ENCODE measurements at places on chromosomes 16 and 17.

GRCh38 chr16:82405736-82406135 is 221.0 kb upstream of the CDH13 start:
- no peak for DNase-seq

- DNase-seq, result no peak
Observed at GRCh38 chr16:86905302-86905701, 327.0 kb downstream of the FOXL1 start.

- peak; percentile 26 for DNase-seq
Observed at GRCh38 chr16:28264656-28265055, 27.7 kb upstream of the SBK1 start.

DNA sequence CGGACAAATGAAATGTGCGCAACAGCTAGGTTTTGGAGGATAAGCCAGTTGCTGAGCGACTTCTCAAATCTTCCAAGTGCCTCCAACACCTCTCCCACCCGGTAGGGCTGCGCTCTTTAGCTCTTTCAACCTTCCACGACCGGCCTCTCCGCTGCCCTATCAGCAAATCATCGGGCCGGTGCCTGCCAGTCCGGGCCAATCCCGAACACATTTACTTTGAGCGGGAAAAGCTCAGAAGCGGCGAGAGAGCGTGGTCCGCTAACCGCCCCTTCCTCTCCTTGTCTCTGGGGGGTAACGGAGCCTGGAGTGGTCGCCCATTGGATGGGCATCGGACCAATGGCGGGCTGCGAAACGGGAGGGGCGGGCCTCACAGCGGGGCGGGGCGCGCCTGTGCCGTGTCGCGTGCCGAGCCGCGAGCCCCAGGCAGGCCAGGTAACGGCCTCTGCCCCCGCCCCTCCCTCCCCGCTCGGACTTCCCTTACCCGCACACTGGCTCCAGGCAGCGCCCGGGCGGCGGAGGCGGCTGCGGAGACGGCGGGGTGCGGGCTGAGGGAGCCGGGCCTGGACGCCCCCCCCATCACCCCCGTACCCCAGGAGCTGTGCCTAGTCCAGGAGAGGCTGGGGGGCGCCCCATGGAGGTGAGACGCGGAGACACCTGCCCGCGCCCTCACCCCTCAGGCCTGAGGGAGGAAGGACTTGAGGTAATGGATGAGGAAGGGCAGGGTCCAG is at the start of gene MEIOC:
Gene MEIOC (plus strand): TSS at position 486 of the 728 bp plus-strand sequence. CDS start 146 bp downstream, at position 632.
- DNase-seq, result peak; percentile 57

DNA sequence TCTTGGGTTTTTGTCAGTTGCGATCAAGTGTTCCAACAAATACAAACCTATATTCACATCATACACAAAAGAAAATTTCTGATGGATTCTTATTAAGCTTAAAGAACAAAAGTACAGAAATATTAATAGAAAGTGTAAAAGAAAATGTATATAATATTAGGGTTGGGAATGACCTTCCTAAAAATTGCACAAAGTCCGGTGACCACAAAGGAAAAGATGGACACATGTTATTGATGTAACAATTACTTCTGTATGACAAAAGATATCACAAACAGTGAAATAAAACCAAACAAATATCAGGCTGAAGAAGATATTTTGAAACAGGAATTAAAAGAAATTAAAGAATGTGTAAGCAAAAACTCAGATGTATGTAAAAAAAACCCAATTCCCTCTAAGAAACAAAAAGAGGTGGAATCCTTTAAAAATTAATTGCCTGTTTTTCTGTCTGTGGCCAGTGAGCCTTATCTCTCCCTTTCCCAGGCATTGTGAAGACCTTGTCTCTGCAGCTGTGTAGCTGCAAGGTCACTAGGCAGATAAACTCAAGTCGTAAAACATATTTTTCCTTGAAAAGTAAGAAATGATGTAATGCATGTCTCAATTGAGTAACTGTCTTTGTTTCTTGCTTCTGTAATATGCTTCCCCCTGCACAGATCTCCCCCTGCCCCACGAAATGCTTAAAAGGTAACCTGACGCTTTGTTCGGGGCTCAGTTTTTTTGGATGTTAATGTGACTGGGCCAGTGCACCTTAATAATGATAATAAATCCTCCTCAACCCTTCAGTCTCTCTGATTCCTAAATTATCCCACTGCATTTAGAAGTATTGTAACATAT is 2.8 kb downstream of the ST6GALNAC1 start:
- no peak for DNase-seq

DNA sequence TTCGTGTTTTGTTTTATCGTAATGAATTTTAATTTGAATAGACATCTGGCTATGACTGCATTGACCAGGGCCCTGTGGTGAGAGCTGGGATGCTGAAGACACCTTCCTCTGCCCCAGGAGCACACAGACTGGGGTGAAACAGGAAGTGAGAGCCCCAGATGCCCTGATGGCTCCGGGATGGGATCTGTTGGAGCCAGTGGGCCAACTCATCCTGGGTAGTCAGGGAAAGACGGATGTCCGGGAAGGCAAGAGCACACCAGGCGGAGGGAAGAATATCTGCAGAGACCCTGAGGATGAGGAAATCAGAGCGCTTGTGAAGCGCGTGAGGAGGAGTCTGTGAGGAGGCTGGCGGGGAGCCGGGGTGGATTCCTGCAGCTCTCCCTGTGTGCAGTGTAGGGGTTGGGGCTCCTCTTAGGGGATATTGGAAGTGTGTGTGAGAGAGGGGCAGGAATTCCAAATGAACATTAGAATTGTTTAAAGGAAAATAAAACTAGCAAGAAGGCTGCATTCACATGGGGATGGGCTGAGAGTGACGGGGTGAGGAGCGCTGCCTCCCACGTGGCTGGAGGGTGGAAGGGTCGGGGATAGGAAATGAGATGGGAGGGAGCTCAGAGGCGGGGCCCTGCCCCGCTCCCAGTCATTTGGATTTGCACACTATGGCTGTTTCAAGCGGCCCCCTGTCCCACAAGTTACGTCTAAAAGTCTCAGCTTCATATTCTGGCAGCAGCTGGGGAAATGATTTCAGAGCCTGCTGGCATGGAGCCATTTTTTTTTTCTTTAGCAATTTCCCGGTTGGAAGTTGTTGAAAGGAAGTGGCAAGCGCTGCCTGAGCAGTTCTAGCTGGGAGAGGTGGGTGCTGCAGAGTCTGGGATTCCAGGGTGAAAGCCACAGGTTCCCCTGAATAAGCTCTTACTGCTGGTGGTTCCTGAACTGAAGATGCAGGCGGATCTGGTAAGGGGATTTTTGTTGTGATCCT is 71.2 kb upstream of the LGALS9 start:
- DNase-seq, result no peak

DNA sequence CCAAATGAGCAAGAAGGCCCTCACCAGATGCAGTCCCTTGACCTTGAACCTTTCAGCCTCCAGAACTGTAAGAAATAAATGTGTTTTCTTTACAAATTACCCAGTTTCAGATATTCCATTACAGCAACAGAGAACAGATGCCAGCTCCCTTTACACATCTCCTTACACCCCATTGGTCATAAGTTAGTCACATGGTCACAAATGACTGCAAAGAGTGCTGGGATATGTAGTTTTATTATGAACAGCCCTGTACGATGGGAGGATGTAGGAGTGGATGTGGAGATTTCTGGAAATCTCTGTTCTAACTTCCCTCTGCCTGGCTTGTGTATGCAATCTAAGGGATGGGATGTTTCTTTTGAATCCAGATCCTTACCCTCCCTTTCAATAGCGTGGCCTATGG is 13.3 kb upstream of the RPL38 start:
- no peak for DNase-seq

- DNase-seq, result no peak
Observed at GRCh38 chr17:30279156-30279555, 12.6 kb downstream of the BLMH start.

DNA sequence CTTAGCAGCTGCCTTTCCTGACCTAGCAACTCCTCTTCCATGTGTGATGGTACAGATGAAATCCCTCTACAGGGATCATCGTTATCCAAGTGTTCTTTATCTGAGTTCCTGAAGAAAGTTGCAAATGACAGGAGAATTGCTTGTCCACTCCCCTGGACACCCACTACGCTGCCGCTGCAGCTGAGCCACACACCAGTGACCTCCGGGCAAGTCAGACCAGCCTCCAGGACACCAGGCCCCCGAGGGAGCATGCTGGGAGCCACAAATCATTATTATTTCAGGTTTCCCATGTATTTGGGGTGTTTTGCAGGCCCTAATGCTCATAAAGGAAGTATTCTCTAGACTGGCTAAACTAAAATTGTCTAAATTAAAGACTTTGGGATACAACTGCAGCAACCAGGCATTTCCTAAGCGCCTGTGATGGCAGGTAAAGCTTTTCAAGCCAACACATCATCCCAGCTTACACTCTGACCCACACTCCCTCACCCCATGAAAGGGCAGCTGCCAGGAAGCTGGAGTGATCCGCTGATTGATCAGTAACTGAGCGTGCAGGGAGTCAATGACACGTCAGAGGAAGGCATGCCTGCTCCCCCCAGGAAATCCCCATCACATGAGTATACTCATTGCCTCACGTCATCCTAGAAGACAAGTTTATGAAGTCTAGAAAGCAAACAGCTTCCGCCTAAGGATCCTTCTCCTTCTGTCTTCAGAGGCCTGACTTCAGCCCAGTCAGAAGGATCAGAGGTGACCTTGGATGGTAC is 14.4 kb downstream of the FA2H start:
- DNase-seq, result no peak

DNA sequence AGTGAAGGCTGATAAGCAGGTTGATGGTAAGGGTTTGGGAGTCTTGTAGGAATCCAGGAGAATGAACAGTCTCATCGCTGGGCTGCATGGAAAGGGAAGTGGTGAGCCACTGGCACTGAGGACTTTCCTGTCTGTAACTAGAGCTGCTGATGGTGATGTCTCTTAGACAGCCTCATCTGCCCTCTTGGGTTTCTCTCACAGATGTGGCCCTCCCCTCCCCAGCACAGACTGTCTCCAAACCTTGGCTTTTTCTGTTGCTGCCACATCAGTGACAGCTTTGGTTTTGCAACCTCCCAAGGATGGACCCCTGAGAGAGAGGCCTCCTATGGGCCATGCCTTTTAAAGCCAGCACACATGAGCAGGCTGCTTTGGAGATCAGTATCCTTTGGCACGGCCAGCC is 16.9 kb downstream of the PLCG2 start:
- DNase-seq, result no peak

DNA sequence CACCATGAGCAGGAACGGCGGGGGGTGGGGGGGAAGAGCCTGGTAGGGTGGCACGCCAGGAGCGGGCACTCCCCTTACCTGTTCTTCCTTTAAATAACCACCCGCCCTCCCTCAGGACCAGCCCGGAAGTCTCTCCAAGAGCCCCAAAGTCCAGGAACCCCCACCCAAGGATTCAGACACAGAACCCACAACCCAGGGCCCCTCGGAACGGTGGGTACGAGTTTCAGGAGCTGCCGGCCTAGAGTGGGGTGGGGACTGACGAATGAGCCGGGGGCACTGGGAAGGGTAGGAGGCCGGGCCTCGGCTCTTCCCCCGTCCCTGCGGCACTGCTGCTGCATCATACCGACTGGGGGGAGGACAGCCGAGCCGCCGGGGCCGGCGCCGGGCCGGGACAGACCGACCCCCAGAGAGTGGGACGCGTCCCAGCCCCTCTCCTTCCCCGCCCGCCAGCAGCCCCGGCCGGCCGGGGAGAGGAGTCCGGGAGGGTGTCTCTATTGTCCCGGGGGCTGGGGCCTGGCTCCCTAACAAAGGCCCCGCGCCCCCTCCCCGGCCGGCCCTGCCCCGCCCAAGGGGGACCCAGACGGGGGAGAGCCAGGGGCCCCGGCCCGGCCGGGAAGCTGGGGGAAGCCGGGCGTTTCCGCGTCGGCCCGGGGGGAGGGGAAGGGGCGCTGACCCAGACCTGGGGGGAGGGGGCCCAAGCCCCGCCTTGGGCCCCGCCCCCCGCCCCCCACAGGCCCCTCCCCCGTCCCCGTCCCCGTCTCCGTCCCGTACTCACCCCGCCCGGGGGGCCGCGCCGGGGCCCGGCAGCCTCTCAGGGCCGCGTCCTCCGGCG is 747 bp downstream of the ATXN7L3 start:
- peak; percentile 67 for DNase-seq

DNA sequence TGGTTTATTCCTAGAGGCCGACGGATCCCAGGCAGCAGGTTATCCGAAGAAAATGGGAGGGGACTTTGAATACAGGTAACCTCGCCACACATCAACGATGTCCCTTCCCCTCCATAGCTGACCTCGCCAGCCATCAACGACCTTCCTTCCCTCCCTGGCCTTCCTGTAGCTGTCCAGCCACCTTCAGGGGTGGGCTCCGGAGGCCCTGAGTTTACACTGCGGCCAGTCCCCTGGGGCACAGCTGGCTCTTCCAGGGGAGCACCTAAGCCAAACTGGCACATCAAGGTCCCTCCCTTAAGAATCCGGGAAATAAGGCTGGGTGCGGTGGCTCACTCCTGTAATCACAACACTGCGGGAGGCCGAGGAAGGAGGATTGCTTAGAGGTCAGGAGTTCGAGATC is 10.1 kb upstream of the RPH3AL start:
- DNase-seq, result no peak

DNA sequence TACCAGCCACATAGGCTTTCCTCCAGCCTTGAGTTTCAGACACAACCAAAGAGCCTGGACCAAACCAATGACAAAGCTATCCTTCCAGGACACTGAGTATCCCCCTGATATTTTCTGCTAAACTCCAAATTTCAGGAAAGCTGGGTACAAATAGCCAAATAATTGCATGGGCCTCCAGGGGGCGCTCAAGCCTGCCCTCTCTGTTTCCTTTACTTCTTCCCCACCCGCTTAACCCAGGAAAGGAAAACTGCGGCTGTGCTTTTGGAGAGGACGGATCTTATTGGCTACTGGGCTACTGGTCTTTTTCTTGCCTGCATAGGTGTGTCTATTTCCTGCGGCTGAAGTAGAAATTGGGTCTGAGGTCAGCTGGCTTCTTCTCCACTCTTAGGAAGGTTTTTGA is 30.1 kb downstream of the GNGT2 start:
- DNase-seq, result peak; percentile 82

DNA sequence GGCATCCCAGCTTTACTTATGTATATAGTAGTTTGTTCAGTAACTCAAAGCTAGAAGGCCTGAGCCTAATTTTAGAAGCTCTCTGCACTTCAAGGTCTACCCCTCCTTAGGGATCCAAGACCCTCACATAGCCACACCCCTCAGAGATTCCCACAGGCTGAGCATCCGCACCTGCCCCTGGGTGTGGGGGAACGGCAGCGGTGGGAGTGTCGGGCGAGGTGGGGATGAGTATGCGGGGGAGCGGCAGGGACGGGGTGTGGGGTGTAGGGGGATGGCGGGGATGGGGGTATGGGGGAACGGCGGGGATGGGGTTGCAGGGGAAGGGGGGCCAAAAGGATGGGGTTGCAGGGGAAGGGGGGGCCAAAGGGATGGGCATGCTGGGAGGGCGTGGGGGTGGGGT is 24.9 kb upstream of the BEAN1 start:
- DNase-seq, result no peak

- DNase-seq, result peak; percentile 92
Observed at GRCh38 chr17:76710863-76711611, at the start of gene MXRA7. TSS of gene MXRA7 (minus strand) at chr17:76710965. CDS start at chr17:76710946, 19 bp downstream.

DNA sequence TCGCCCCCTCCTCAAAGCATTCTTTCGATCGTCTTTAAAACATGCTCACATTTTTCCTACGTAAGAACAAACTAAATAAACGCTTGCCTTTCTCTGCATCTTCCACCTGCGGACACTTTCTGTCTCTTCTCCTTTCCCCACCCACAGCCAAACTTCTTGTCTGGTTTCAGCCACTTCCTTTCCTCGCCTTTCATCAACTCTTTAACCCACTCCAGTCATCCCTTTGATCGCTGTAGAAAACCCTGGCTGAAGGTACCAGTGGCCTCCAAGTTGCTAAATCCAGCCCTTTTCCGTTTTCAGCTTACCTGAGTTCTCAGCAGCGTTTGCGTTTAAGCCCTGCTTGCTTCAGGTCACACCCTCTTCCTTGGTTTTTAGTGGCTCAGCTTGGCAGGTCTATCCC is 483 bp downstream of the RPA1 start:
- DNase-seq, result no peak

Measured in WERI-Rb-1 (cell line).